ENCODE measurements at places on chromosomes 7 and 10.

- no peak for DNase-seq
Measured at GRCh38 chr10:1454951-1455350, 282.4 kb downstream of the ADARB2 start.

DNA sequence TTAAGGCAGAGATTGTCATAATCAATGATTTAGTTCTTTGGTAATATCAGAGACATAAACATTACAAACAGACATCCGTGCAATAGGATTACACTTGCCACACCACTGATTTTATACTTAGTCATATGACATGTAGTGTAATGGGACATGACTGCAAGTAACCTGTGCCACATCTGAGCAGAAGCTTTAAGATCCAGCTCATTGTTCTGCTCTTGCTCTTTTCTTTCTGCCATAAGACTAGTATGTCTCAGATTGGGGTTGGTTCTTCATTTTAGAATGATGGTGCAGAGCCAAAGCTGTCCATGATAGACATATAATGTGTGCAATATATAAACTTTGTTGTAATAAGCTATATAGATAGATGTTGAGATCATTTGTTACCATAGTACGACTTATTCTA is 119.7 kb upstream of the SEMA3A start:
- no peak for DNase-seq

DNA sequence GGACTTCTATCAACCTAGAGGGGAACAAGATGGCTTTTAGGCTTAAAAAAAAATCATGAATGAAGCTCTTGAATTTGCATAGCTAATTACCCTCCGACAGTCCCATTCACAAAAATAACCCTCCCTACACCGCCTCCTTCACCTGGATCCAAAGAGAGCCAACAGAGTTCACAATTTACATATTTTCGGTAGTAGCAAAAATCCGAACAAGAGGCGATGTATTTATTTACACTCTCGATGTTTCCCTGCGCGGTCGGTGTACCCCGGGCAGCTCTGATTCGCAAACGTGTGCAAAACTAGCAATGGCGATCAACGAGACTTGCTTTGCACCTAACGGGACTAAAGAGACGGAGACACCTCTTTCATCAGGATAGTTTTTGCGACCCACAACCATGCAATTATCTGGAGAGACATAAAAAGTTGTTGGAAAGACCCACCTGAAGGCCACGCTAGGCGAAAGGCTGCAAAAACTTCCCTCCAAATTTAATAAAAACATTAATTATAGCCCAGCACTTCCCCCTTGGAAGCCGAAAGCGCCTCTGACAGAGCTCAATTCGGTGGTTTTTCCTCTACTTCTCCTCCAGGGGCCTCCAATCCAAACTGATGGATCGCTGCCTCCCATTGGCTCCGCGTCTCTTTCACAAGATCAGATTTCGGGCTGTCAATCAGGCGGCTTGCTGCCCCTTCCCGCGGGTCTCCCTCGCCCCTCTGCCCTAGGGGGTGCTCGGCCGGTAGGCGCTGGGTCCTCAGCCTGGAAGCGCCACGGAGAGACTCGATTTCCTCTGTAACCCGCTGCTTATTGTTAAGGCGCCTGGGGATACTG is at the start of gene ETV1:
ETV1 (minus strand) TSS at position 541 of the 823 bp plus-strand sequence. CDS start 614 bp downstream, outside the sequence.
- DNase-seq = no peak

- no peak for DNase-seq
Measured at GRCh38 chr10:51596695-51597094, 102.7 kb downstream of the CSTF2T start.

- no peak for DNase-seq
Measured at GRCh38 chr7:17185690-17186070, 112.8 kb upstream of the AHR start.

DNA sequence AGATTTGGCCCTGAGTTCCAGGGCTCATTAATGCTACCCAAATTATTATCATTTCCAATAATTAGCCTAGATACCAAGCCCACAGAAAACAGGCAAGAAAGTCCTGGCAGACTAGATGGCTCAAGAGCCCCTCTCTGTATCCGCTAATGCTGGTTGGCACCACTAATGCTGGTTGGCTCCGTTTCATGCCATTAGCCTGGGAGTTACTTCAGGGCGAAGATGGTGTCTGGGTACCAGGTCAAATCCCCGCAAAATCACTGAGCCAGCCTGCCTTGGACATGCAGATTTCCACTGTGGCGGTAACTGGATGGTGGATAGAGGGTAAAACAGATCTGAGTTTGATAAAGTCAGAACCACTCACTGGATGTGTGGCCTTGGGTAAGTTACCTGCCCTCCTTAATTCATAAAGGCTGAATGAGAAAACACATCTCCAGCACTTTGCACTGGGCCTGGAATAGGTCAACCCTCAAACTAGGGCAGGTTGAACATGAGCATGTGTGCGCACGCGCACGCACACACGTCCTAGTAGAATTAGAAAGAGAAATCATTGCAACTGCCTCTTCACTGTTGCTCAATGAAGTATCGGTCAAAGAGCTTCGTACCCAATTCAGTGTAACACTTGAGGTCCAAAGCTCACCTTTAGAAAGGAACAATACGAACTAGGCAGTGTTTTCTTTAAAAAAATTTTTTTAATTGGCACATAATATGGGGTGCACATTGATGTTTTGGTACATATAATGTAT is 91.5 kb downstream of the PRPF18 start:
- no peak for DNase-seq

DNA sequence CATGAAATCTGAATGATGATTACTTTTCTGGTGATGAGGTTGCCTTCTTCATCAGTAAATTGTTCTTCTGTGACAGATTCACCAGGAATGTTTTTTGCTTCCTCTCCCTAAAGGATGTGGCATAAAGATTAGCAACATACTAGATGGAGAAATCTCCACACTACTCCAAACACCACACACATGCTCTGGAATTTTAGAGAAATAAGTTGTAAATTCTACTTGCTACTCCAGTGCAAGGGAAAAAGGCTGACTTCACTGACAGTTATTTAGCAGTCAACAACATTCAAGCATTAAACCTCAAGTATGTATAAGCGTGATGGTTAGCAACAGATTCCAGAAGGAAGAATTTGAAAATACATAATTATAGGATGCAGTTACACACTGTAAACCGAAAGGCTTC is 137.9 kb upstream of the CCDC6 start:
- DNase-seq = no peak

DNA sequence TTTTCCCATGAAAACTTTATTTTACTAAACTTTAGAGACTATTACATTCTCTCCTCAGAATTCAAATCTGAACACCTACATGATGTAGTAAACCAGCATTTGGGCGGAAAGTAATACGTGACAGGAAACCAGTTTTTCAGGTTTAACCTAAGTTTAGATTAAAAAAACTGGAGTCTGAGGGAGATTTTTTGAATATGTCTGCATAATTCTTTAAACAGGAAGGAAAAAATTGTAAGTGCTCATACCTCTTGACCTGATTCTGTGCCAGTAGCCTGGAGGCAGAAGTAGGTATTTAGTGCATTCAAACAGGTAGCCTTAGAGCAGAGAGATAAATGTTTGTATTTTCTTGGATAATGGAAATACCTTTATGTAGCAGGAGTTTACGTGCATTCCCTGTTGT is 224.3 kb downstream of the MDFIC start:
- DNase-seq = no peak

- no peak for DNase-seq
Measured at GRCh38 chr10:103545771-103546281, 52.3 kb downstream of the NEURL1 start.

- DNase-seq = no peak
Measured at GRCh38 chr10:70289739-70290138, 5.9 kb upstream of the NPFFR1 start.

DNA sequence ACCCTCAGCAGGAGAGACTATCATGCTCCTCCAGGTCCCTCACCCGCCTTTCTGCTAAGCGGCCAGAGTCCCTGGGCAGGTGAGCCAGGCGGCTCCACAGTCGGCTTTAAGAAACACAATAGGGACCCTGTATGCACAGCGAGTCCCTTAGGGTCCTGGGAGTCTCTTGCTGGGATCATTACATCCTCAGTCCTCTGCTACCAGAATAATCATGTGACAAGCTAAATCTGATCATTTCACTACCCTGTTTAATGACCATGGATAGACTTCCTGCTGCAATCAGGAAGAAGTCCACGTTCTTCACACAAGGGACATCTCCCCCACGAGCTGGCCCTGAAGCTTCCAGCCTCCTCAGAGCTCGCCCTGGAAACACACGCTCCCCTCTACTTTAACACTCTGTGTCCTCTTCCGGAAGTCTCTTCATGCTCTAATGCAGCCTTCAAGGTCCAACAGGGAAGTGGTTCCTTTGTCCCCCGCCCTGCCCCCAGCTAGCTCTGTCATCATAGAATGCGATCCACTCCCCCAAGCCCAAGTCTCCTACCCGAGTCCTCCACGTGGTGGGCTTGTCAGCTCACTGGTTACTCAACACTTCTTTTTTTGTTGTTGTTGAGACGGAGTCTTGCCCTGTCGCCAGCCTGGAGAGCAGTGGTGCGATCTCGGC is 101.5 kb downstream of the RNF216 start:
- no peak for DNase-seq

- DNase-seq = no peak
Measured at GRCh38 chr10:119703903-119704508, 21.8 kb upstream of the INPP5F start.

DNA sequence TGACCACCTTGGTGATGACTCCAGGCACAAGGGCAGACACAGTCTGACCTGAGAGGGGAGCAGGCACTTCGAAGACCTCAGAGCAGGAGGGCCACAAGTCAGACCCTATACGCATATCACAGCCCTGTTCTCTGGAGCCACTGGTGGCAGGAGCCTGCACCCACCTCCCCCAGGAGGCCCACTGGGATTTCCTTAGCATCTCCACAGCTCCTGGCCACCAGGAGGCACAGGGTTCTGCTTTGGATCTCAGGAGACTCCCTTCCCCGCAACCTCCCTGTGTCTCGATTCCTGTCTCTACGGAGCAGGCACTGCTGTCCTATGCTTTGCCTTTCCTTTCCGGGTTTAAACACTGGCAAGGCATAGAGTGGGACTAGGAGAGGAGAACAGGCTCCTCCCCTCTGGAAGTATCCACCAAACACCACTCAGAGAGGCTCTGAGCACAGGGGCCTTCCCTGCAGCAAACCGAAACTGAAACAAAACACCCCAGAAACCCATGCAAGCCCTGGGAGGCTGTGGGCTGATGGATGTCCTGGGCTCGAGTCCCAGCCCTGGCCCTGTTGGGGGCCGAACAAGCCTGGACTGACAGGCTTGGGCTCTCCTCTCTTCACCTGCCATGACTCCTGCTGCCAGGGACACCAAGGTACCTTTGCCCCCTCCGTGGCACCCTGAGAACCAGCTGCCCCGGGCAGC is 166.3 kb downstream of the NEURL1 start:
- peak; percentile 38 for DNase-seq

DNA sequence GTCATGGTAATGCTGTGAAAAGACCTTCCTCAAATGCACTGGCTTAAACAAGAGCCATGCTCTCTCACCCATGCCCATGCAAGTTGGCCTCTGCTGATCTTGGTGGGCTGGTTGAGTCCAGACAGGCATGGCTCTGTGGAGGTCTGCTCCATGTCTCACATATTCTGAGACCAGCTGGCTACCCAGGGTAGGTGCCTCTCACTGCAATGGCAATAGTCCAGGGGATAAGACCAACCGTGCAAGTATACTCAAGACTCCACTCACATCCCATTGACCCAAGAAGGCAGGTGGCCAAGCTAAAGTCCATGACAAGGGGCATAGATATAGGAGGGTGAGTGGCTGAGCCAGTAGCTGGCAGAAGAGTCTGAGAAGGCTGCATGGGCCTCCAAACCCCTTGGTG is 14.2 kb upstream of the EBF3 start:
- DNase-seq = no peak

GRCh38 chr10:3681642-3682554 is 103.1 kb downstream of the KLF6 start:
- no peak for DNase-seq

GRCh38 chr7:16929146-16929762 is 47.5 kb upstream of the AGR3 start:
- no peak for DNase-seq

GRCh38 chr10:69911613-69912528 is 110.2 kb downstream of the COL13A1 start:
- no peak for DNase-seq

DNA sequence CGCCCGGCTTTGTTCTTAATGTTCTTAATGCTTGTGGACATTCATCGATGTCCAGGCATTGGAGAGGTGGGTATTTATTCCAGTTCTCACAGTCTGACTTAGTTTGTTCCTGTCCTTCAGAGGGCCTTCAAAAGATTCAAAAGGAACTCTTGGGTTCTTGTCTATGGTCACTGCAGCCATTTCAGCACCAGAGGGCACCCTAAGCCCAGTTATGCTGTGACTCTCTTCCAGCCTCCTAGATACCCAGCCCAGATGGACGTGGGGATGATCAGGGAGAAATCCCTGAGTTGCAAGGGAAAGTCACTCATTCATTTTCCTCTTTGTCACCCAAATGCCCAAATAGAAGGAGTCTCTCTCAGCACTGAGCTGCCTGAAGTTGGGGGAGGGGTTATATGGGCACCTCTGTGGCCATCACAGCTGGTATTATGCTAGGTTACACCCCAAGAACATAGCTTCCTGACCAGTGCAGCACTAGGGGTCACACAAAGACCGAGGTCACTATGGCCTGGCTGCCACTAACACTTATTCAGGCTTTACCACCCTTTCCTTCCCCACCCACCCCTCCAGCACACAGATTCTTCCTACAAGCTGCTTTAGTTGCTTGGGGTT is 26.5 kb upstream of the CCDC126 start:
- peak; percentile 54 for DNase-seq

- no peak for DNase-seq
Measured at GRCh38 chr7:117200132-117200531, 122.7 kb downstream of the WNT2 start.

DNA sequence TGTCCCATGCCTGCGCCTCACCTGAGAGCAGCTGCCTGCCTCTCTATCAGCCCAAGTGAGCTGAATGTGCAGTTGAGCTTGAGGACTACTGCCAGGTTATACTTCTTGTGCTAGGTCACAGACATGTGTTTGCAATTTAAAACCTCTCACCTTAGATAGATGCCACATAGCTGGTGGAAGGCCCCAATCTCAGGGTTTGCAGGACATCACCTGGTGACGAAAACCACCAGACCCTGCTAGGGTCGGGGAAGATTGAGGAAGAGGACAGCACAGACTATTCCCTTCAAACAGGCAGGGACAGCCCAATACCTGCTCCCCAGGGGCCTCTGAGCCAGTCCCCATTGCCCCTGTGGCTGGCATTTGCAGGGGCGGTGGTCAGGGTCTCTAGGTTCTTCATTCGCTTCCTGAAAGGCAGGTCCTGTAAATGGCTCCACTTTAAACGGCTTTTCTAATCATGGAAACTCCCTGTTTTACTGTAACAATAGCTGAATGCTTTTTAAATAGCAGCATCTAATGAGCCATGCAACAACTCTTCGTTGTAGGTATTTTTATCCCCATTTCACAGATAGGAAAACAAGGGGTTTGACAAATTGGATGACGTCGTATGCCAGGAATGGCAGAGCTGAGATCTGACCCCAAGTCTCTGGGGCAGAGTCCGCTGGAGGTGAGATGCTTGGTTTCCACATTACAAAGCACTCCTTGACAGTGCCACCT is 80.1 kb downstream of the EMX2 start:
- no peak for DNase-seq

GRCh38 chr10:73645251-73645650 is 4.0 kb upstream of the MYOZ1 start:
- DNase-seq = no peak
